ENCODE measurements at places on chromosomes 16 and 17.

DNA sequence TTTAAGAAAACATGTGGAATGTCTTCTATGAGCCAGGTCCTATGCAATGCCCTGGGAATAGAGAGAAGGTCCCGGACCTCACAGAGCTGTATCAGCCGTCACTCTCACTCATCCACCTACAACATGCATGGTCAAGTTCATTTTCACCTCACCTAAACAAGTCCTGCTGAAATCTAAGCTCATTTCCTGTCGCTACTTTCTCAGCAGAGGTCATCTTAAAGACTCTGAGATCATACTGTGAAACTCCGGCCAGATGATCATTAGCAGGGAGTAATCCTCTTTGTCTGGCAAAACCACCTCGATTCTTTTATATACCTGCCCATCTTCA, 66.2 kb upstream of the LYRM9 start:
- no peak for DNase-seq

GRCh38 chr17:19448341-19449268, 37.6 kb downstream of the RNF112 start:
- DNase-seq = no peak

DNA sequence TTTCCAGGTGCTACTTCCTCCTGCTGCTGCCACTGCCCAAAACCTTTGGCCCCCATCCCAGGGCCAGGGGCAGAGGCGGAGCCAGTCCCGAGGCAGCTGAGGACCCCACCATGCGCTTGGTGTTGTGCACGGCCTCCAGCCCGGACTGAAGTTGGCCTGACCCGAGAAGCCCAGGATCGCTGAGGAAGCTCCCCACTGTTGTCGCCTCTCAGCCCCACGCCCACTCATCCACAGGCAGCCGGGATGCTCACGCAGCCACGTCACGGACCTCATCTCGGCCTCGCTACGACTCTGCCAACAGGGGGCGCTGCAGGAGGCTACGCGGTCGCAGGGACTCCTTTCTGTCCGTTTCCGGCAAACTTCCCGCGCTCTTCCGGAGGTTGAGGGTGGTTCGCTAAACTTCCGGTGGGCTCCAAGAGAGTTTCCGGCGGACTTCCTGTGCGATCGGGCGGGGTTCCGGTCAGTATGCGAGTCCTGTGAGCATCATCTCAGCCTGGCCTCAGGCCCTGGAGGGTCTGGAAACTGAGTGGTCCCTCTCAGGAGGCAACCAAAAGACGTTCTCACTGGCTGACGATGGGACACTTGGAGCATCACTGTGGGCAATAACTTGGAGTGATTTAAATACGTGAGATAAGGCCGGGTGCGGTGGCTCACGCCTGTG, 12.4 kb downstream of the ZG16B start:
- DNase-seq = peak; percentile 85

DNA sequence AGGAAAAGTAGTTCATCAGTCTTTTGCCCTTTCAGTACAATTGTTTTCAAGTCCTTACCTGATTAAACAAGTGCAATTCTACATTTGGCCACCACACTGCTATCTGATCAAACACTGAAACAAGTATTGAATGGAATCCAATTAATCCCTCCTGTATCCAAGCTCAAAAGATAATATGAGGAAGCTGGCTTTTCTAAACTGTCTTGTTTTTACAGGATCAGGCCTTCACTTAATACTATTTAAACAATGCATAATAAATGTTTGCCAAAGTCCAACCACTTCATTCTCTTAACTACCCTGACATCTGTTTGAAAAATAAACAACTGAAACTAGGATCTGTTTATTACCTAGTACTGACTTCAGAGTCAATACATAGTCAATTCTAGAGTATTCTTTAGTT, 131.6 kb downstream of the MRTFB start:
- DNase-seq = no peak
